Forelimb muscle (tissue), 1 donor: ENCODE measurements at places on chromosomes 3 and 15. TPM values are rescaled to one million over a fixed set of nuclear protein-coding genes. Genes with fewer than 3 reads are reported as not detected.

DNA sequence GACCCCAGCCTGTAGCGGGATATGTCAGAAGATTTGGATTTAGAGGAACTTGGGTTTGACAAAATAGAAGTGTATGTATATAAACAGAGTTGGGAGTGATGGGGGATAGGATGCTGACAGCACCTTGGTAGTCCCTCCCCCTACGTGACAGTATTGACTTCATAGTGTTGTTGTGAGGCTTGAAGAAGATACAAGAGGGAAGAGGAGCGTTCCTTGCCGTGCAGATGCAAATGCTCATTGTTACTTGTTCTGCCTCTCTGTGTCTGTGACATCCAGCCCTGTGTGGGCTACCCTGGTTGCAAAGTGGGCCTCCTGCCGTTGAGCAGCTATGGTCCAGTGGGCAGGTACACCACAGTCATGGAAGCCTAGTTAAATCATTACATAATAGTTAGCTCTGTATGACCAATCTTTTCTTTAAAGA is 45.0 kb downstream of the SMAD3 start:
- DNase-seq, result no peak

DNA sequence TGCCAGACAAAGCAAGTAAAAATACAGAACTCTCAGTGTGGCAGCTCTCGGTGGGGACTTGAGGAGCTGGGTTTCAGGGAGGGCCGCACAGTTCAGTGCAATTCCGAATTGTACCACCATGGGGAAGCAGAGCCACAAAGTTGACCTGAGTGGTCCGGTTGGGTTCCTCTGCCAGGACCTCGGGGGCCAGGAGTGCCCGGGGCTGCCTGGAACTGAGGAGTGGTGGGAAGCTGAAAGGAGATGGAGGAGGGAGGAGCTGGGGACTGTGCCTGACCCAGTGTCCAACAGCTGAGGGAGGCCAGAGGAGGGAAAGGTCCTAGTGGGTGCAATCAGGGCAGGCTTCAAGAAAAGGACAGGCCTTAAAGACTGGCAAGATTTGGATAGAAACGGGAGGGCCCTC is 32.2 kb upstream of the TRH start:
- no peak for DNase-seq

DNA sequence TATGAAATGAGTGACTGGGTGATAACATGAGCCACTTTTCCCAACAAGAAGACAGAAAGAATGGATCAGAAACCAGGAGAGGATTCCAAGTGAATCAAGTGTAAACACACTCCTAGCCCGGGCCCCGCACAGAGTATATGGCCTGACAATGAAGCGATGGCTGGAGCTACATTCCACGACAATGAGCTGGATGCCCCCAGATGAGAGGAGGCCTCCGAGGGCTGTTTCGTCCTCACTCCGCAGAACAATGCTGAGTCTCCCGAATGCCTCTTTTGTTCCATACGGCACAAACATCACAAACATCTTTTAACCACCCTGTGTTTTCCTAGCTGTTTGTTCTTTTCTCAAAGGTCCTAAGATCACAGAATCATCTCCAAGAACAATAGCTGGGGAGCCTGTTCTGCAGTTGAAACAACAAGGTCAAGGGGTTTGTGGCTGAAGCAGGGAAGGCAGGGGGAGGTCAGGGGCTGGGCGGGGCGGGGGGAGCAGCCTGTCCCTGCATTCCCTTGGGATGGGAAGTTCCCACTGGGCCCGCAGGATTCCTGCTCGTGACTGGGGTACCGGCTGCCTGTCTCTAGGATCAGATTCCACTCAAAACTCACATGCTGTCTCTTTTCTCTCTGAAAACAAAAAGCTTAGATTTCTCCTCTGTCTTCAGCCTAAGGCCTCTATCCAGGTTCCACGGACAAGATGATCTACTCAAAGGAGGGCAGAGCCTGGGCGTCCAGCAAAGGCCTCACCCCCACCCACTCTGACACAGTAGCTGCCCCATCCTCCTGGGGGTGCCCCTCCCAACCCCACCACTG is 151.3 kb downstream of the XXYLT1 start:
- DNase-seq, result no peak

DNA sequence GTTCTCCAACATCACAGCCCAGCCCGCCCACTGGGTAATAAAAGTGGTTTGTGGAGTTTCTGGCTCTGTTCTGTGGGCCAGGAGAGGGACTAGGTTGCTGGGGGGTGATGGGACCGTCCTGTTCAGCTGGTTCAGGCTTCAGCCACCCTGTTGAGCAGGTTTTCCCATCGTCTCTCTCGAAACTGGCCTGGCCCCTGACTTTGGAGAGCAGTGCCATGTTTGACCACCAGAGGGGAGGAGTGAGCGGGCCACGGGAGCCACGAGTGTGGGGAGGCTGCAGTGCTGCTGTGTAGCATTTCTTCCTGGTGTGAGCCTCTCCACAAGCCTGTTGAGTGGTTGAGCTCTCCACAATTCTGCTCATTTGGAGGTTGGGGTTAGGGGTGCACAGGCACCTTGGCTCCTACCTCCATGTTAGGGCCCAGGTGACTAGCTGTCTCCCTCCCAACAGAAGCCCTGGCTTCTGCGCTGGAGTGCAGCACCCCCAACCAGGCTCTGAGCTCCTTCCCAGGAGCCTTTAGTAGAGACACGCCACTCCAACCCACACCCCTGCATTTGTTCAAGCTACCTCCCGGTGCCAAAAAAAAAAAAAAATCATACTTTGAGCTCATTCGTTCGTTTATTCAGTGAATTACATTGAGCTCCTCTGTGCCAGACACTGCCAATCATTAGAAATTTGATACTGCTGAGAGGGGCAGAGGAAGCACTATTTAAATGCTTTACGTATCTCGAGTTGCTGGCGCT is 13.9 kb downstream of the SPINT1 start:
- no peak for DNase-seq

DNA sequence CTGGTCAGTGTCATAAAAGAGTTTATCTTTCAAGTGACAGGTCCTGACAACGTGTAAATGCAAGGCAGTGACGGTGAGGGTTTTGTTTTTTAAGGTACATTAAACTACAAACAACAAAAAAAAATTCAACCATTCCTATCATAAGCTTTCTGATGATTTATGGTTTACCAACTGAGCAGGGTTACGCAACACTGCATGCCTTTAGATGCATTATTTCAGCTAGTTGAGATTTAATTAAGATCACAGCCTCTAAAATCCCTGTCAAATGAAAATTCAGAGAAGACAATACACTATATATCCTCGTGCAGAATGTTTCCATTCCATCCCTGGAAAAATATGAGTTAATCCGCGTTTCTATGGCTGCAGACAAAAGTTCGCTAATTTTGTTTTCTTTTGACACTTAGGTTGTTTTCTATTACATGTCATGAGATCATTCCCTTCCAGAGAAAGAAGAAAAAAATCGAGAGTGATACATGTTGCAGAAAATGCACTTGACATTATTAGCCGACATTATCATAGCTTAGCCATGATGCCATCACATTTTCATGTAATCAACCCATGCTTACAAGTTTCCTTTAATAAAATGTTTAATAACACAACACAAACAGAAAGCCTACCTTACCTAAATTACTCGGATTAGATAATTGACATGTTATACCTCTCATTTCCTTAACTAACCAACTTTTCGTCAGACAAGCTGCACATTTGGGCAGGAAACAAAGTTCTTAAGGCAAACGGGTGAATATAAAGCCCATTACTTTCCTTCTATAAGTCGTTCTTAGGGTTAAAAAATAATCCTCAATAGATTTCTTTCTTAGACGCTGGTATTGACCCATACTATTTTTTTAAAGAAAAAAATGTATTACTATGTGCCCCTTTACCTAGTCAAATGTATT is 521.2 kb downstream of the FOXP1 start:
- DNase-seq, result no peak

DNA sequence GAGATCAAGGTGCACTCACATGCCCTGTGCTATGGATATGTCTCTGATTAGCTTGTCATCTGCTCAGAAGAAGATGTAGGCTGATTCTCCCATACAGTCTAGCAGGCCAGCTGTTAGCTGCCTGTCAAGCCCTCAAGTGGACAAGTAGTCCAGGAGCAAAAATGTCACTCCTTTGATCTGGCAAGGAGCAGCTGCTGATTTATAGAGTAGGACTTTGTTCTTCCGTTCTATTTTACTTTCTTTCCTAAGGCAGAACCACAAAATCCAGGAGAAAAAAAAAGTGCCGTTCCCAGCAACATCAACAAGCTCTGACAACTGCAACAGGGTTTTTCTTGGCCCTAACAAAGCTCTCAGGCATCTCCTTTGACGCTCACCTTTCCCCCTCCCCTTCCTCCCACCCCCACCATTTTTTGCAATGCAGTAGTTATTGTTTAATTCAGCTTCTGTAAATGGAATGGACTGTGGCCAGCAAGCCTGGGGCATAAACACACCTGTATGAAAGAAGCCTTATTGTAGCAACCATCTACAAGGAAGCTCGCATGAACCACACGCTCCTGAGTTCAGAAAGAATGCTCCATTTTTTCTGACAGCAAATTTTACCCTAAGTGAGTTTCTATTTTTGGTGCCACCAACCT is 196.3 kb downstream of the MEIS2 start:
- no peak for DNase-seq

DNA sequence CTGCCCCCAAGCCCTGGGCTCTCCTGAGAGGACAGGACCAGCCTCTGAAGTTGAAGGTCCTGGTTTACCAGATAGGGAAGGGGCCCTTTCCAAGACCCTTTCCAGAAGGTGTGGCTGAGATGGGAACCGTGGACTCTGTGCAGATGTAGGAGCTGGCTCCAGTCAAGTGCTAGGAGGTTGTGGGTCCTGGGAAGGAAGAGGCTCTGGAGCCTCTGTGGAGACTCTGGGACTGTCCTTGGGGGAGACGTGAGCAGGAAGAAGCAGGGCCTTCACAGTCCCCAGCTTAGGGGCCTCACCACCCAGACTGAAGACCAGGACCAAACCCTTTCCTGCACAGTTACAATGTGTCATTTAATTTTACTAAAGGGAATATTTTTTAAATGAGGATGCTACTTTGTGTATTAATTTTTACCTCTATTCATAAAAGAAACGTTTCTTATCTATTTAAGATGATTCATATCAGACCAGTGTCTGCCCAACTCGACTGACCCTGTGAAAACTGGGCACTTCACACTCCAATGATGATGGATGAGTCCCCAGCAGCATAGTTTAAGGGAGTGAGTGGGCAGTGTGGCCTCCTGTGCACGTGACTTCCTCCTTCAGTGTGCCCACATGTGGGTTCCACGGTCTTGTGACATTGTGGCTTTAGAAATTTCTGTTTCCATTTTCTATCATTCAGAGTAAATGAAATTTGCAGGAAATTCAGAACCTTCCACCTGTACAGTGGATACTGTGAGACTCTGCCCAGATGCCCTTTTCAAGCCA is 10.9 kb downstream of the CCR5AS start:
- no peak for DNase-seq

Gene NCKIPSD
- 8.1 TPM for polyA plus RNA-seq

Gene GRM7
- polyA plus RNA-seq, result not detected

Gene CATSPER2
- 2.1 TPM for polyA plus RNA-seq

Gene KLF15
- polyA plus RNA-seq, result 1.7 TPM

Gene OR5AC2
- polyA plus RNA-seq, result not detected

Gene EFHB
- polyA plus RNA-seq, result 0.66 TPM

Gene SLC15A2
- polyA plus RNA-seq, result 49.8 TPM

Gene FETUB
- polyA plus RNA-seq, result not detected

Gene TM6SF1
- 58.0 TPM for polyA plus RNA-seq
